ENCODE measurements at places on chromosomes 2 and 18.

DNA sequence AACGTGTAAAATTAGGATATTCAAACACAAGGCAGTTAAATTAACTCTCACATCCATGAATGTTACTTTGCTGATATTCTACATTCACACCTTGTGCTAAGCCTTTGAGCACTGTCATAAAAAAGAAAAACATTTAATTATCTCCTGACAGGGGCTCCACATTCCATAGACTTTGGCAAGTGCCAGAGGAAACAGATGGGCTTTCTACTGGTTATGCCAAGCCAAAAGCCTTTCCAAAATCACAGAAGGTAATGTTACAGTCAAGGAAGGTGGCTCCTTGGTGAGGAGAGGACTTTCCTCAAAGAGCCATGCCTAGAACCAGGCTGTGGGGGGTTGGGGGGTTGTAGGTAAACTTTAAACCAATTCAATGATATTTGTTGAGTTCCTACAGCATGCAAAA, 12.4 kb downstream of the MYO5B start:
- no peak for DNase-seq

GRCh38 chr18:74768096-74768495, 170.4 kb downstream of the ZNF407 start:
- no peak for DNase-seq

DNA sequence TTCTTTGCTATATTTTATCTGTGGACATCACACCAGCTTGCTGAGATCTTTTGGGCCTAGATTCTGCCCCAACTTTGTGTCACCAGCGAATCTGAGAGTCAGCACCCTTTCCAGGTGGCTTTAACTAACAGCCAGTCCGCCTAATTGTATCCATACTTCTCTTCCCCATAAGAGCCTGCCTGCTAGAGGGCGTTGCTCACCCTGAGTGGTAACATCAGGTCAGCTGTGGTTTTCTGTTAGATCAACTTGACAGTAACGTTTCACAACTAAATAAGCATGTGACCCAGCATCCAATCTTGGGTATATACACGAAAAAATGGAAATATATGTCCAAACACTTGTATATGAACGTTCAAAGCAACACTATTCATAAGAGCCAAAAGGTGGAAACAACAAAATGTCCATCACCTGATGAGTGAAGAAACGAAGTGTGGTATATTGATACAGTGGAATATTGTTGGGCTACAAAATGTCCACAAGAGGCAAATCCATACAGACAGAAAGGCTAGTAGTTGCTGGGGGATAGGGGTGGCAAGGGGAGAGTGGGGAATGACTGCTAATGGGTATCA, 24.9 kb downstream of the EFHD1 start:
- no peak for DNase-seq

DNA sequence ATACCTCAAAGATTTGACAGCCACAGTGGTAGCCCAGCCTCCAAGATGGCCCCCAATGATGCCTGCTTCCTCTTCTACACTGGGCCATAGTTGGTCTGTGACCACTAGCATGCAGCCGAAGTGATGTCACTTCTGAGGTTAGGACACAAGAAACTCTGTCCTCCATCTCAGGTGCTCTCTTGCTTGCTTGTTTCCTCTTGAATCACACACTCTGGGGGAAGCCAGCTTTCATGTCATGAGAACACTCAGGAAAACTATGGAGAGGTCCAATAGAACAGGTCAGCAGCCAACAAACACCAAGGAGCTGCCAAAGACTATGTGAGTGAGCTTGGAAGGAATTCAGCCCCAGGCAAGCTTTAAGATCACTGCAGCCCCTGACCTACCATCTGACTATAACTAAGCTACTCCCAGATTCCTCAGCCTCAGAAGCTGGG, 3.3 kb upstream of the ADAM17 start:
- no peak for DNase-seq

- no peak for DNase-seq
Measured at GRCh38 chr18:45008694-45009413, 328.2 kb downstream of the SETBP1 start.

GRCh38 chr18:35430721-35431373, 53.7 kb upstream of the ZNF396 start:
- DNase-seq = no peak

GRCh38 chr18:40855661-40856060, 1099.4 kb upstream of the PIK3C3 start:
- DNase-seq = no peak

All from GM12864 (cell line).